T-helper 17 cell (primary cell): ENCODE measurements at places on chromosomes 4 and X. TPM values are rescaled to one million over a fixed set of nuclear protein-coding genes. Genes with fewer than 3 reads are reported as not detected.

PDGFRA gene
- total RNA-seq = not detected

WNK3 gene
- 0.21 TPM for total RNA-seq

AFF2 gene
- 0.90 TPM for total RNA-seq

DNA sequence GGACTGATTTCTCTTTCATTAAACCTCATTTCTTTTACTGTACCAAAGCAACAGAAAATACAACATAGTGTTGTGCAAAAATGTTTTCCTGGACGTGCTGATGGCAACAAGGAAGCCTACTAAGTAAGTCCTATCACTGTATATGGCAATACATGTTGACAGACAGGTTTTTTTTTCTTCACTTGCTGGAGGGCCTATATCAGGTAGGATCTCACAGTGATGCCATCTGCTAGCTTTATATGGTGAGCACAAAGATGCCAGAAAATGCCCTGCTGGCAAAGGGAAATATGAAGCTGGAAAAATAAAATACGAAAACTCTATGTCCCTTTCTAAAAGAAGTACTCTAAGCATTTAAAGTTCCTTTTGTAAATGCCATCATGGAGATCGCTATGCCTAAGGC lies 119.0 kb upstream of the PDLIM3 start:
- DNase-seq = no peak

DNA sequence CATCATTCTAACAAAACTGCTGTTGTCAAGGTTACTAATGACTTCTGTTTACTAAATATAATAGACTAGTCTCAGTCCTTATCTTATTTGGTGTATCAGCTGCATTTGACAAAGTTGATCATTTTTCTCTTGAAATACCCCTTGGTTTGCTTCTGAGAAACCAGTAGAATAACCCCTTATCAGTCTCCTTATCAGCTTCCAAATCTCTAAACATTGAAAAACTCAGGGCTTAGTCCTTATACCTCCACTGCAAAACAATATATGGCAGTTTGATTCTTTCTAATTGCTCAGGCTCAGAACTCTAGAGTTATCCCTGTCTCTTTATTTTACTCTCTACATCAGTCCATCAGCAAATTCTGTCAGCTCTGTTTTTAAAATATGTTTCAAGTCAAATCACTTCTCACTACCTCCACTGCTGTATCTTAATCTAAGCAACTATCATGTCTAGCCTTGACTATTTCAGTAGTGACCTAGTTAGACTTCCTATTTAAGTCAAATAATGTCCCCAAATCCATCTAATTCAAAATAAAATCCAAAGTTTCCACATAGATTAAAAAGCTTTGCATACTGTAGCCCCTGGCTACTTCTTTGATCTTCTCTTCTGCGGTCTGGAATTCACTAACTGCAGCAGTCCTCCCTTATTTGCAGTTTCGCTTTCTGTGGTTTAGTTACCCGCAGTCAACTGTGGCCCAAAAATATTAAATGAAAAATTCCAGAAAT lies 87.1 kb upstream of the NPNT start:
- DNase-seq = no peak

ENPEP gene
- total RNA-seq = not detected

BRCC3 gene
- 11.1 TPM for total RNA-seq

SCD5 gene
- 0.65 TPM for total RNA-seq

- no peak for DNase-seq
These were observed 11.3 kb downstream of the LAMP2 start for GRCh38 chrX:120457766-120458180.

HTT gene
- total RNA-seq = 83.9 TPM

DNA sequence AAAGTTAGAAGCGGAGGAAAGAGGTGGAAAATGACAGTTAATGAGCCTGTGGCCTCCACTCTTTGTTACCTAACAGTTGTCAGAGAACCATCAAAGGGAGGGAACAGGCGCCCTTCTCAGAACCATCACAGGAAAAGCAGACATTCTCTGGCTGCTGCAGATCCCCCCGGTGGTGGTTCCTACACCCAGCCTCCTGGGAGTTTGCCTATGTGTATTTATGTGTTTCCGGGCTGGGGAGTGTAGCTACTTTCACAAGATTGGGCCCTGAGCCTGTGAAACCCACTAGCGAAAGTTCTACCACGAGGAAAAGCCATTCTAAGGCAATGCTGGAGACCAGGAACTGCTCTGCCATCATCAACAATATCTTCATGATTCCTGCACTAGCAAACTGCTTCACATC lies 52.7 kb upstream of the BCOR start:
- no peak for DNase-seq

GRCh38 chr4:86544310-86544966 lies 49.7 kb upstream of the PTPN13 start:
- DNase-seq = no peak

GRCh38 chr4:26322346-26322745 lies 1.5 kb downstream of the RBPJ start:
- no peak for DNase-seq

DIAPH2 gene
- total RNA-seq = 12.5 TPM

- no peak for DNase-seq
These were observed 57.8 kb upstream of the PLAC1 start for GRCh38 chrX:134715930-134716619.

GRCh38 chr4:2320152-2320551 lies 58.2 kb upstream of the MXD4 start:
- DNase-seq = no peak

DNA sequence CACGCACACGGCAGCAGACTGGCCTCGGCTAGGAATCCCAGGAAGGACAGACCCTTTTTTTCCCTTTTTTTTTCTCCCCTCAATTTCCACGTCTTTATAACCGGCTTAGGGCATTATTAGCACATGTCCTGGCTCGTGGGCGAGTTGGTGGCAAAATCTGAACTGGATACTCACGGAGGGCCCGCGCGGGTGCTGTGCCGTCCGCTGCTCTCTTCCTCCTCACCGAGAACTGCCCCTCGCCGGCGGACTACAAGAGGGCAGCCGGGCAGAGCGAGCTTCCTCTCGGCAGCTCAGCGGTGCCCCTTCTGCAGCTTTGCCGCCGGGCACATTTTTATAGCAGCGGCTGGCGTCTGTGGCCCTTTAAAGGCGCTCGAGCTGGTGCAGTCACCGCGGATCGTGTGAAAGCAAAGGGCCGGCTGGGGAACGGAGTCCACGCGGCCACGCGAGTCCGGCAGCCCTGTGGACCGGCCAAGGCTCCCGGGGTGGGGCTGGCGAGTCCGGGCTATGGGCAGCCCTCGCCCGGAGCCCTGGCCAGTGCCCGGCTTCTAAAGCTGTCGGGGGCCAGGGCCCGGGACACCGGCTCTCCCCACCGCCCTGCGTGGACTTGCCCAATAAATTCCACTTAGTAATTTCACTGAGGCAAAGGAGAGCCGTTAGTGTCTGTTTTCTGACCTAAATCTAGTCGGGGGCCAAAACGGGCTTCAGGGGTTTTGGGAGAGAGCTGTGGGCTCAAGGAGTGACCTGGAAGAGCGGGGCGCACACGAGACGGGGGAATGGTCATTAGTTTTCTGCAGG lies 1.3 kb upstream of the CITED1 start:
- no peak for DNase-seq

IQSEC2 gene
- 1.9 TPM for total RNA-seq

- DNase-seq = no peak
These were observed 39.2 kb downstream of the COPS4 start for GRCh38 chr4:83074086-83074704.

DLG3 gene
- 12.5 TPM for total RNA-seq
